Panc1 (cell line): ENCODE measurements at places on chromosomes 16 and 17.

DNA sequence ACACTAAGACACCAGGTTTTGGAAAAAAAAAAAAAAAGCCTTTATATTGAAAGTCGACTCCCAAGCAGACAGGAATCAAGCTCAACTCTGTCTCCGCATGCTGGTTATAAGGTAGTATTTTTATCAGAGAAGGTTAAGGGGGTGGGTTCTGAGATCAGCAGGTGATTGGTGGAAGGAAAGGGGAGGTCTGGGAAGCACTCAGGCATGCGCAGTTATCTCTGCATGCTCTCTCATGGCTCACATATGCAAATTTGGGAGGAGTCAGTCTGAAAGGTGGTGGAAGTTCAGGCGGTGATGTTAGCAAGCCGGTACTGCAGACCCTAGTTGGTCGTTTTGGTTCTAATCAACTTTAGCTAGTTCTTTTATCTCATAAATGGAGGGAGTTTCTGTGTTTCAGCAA, 357.6 kb upstream of the C16orf82 start:
- no peak for DNase-seq

DNA sequence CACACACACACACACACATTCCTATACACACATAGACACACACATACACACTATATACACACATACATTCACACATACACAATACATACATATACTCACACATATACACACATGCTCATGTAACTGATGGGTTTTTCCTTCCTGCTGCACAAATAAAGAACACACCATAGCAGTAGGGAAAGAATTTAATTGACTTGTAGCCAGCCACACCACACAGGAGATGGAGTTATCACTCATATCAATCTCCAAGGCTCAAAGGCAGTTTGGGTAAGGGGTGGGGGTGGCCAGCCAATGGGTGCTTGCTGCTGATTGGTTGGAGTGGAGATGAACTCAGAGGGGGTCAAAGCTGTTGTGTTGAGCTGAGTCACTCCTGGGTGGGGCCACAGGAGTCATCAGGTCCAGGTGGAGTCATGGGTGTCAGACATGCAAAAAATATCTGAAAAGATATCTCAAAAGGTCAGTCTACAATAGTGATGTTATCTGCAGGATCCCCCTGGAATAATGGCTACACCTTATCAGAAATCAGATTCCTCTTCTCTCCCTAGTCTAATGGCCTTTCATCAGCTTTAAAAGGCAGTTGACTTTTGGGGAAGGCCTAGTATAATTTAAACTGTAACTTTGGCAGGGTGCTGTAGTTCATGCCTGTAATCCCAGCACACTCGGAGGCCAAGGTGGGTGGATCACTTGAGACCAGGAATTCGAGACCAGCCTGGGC, 46.1 kb downstream of the WSB1 start:
- no peak for DNase-seq

DNA sequence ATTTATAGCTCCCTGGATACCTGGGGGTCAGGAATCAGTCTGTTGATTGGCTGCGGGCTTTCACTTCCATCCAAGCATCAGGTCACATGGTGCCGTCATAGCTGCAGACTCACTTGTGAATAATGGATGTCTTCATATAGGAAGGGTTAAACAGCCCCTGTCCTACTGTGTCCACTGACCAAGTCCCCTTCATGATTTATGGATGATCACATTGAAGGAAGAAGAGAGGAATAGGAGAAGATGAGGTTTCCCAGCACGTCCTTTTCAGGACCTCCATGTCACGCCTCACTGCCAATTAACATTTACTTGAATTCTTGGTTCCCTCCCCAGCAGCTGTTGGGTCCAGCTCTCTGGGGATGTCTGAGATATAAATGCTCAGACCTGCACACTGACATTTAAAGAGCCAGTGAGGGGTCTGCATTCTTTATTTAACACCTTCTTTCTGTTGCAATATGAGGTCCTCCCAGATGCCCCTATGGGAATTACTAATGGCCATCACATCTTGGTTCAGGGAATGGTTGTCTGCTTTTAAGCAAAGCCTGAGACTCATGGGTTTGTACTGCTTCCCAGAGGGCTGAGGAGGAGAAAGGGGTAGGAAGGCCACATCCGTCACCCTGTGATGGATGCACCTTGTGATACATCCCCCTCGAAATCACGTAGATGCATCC, 230.6 kb upstream of the HSBP1 start:
- no peak for DNase-seq

- no peak for DNase-seq
These were observed 17.3 kb upstream of the FOXK2 start for GRCh38 chr17:82502207-82502606.

GRCh38 chr17:30091771-30092170, 24.8 kb upstream of the NSRP1 start:
- DNase-seq = peak; percentile 48

DNA sequence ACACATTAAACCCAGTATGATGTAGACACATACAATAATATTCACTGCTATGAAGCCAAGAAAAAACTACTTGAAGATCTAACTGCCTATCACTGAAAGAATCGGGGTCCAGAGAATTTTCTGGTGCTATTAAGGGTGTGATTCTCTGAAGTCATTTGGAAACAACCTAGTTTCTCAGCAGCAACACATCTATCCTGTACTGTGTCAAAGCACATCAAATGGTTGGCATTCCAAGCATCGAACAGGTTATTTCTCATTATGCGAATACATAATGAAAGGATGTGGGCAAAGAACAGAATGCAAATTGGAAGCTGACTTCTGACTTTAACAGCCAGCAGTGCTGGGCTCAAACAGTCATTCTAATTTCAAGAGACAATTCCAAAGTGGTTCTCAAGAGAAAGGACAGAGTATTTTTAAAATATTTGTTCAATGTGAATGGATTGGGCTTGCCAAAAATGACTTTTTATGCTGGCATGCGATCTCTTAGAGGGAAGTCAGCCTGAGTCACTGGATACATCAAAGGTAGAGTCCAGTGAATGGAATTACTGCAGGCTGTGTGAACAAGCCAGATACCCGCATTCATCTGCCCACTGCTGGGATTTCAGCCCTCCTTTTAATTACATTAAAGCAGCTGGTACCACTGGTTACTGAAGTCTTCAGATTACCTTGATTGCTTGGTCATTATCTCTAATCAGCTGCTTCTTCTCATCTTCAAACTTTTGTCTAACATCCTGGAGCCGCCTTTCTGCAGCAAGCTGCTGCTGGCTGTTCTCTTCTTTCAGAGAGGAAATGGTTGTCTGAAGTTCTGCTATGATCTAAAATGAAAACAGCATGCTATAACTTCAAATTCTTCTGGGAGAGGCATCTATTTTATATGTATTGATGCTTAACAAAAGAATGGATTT, 181.2 kb upstream of the AXIN2 start:
- no peak for DNase-seq

- DNase-seq = no peak
These were observed 6.3 kb downstream of the ESRP2 start for GRCh38 chr16:68229431-68230175.

GRCh38 chr17:77790143-77790829, 168.2 kb upstream of the TNRC6C start:
- DNase-seq = no peak

DNA sequence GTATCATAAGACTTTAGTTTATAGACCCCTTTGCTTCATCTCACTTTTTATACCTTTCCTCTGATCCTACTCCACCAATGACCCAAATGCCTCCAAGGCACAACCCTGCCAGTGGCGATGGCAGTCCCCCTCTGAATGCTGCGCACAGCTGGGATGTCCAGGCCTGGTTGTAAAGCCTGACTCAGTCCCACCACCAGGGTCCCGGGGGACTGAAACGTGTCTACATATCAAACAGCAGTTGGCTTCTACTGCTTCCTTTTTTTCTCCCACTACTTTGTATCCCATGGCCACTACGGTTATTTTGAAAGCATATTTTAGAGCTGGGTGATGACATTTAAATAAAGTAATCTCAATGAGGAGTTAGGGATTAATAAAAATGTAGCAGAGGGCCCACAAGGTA, 329.8 kb upstream of the PSMD7 start:
- no peak for DNase-seq

DNA sequence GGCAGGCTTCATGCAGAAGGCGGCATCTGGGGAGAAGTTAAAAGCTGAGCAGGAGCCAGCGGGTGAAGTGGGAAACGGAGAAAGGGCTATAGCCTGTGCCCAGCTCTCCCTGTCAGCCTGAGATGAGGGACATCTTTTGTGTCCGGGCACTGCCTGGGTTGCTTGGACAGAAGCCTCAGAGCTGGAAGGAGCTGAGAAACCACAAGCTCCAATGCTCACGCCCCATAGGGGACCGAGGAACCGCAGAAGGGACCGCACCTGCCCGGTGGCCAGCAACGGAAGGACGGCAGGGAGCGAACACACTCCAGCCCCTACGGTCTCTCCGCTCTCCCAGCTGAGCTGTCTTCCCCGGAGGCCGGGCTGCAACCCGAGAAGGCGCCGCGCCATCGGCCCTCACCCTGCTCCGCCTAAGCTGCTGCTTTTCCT, 175.8 kb downstream of the NPIPB11 start:
- DNase-seq = no peak

GRCh38 chr16:58222532-58223316, 24.8 kb upstream of the CSNK2A2 start:
- DNase-seq = no peak

DNA sequence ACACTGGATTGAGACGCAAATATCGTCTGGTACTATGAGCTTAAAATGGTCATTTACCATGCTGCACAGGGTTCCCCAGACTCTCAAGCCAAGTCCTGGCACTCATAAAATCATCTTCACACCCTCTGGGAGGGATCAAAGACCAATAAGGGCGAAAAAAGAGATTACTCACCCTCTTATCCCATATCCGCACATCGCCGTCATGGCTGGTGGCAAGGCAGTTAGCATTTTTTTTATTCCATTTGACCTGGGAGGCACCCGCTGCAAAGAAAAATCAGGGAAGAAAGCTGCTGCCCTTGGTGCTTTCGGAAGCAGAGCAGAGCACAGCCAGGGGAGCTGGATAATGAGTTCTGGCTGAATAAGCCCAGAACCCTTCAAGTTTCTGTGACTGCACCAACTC, 42.4 kb downstream of the WDR59 start:
- DNase-seq = no peak

DNA sequence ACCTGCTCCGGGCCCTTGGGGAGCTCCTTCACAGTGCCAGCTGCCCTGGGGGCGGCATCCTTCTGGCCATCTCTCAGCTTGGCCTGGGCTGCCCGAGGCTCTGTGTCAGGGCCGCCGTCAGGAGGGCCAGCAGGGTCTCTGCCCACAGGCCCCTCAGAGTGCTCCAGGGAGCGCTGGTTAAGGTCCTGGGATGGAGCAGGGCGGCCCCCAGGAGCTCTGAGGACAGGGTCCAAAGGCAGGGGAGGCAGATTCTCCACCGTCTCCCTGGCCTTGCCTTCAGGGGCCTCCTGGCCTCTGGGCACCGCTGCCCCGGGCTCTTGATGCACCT, 7.2 kb downstream of the NDUFAF8 start:
- DNase-seq = no peak

DNA sequence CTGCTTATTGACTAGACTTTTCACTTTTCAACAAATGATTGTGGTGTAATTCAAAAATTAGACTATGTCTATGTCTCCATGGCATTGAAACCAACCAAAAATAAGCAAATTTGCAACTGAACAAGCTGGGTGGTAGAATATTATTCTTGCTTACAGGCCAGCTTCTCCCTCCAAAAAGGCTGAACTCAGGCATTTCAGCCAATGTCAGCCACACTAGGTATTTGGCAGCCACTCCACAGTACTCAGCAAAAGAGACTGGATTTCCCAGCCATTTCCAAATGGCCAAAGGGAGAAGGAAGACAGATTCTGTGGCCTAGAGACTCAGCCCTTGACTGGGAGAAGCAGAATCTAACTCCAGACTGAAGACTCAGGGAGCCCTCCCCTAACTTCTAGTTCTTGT, 121.8 kb upstream of the IRX5 start:
- DNase-seq = no peak

DNA sequence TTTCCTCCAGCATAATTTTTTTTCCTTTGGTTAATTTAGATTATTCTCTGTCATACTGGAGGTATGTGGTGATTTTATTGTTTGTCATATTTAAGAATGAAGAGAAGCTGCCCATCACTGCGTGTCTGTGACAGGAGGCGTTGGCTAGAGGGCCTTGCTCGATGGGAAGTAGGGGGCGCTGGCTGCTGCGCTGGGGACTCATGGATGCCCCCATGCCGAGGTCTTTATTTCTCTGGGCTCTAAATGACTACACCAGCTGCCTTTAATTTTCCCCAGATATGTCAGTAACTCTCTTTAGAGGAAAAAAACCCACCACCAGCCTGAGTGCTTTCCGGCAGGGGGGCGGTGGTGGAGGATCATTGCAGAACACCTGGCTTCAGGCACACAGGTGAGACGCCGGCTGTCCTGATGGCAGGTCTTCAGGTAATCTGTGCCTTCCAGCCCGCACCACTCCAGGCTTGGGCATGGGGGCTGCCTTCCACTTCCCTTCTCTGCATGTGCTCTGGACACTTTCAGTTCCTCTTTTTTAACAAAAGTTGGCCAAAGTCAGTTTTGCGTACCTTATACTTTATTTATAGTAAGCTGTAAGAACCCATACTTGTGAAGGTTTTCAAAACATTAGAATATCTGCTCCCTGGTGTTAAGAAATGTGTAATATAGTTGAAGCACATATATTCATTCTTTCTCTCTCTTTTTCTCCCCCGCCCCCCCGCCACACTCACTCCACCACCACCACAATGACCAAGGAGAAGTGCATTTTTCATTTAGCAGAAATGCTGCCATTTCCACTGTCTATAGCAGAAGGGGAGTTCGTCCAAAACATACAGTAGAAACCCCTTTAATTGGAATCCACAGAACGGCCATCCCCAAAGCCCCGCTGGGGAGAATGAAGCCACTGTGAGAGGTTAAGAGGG, 192.7 kb downstream of the RPTOR start:
- DNase-seq = no peak

- DNase-seq = no peak
These were observed 8.2 kb upstream of the CD300E start for GRCh38 chr17:74631468-74632450.

GRCh38 chr17:7340179-7340578, 3.9 kb downstream of the ACAP1 start:
- DNase-seq = no peak

- no peak for DNase-seq
These were observed 10.0 kb downstream of the POLDIP2 start for GRCh38 chr17:28347261-28347891.

GRCh38 chr17:38543403-38544174, 62.2 kb downstream of the SRCIN1 start:
- DNase-seq = no peak

DNA sequence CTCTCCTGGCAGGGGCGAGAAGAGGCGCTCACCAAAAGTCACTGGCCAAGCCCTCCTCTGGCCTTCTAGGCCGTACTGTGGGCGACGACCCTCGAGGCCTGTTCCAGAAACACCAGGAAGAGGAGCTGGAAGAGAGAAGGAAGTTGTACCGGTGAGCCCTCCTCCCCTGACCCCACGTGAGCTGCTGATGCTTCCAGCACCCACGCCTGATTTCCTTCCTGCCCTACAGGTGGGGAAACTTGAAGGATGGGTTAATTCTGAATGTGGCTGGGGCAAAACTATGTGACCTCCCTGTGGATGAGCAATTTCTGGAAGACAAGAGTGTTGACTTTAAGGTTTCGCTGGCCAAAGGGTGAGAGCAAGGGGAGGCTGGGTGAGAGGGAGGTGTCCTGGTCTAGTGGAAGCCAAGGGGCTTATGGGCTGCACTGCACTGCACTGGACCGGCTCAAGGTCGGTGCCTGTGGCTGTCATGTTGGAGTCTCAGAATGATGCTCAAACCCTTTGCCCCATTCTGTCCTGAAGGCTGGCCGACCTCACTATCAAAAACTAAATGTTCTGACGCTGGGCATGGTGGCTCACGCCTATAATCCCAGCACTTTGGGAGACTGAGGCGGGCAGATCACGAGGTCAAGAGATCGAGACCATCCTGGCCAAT, 6.2 kb downstream of the C17orf100 start:
- no peak for DNase-seq

- DNase-seq = peak; percentile 36
These were observed 33.5 kb downstream of the GNA13 start for GRCh38 chr17:65022751-65023700.
